ENCODE measurements at places on chromosomes 7 and 10. TPM values are rescaled to one million over a fixed set of nuclear protein-coding genes. Genes with fewer than 3 reads are reported as not detected.

DNA sequence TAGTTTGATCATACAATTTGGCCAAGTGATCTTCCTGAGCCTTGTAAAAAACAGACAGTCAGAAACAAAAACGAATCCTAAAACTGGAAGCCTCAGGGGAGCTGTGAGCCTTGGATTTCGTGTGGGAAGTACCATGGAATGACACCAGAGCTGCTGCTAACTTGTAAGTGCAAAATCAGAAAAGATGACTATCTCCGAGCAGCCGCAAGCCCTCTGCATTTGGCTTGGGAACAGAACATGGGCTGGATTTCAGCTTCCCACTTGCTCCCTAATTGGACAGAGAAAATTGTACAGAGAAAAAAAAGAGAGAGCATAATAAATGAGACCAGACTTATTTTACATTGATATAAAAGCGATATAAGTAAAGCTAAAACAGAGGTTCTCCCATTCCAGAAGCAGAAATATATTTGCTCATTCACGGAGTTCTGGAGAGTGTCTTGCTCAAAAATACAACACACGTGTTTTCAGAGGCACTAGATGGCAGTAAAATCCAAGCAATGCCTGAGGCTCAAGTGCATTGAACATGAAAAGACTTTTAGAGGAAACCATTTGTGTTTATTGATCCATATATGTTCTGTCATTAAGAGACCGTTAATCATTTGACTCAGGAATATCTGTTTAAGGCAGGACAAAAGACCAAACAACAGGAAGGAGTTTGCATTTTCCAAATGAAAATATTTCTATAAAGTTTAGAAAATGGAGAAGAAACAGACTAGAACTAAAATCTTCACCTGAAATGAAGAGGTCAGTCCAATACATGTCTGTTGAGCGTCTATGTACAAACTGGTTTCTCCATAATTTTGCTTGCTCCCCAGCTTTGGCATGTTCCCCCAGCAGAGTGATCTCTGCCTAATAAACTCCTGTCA, 78.3 kb upstream of the SLC26A5 start:
- DNase-seq = peak; percentile 49

DNA sequence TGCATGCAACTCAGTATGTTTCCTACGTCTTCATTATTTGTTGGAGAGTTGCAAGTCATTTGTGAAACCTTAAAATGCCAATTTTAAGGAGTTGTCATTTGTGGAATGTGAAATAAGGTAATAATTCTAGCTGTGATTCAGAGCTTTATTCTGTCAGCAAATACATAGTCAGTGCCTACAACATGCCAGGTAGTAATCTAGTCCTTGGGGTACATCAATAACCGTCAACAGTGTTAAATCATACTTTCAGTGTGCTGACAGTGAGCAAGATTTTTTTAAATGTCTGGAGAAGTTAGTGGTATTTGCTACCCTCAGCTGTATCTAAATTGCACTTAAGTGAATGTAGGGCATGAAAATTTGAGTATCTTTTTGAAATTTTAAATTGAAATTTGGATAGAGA, 36.7 kb downstream of the MPLKIP start:
- no peak for DNase-seq

DNA sequence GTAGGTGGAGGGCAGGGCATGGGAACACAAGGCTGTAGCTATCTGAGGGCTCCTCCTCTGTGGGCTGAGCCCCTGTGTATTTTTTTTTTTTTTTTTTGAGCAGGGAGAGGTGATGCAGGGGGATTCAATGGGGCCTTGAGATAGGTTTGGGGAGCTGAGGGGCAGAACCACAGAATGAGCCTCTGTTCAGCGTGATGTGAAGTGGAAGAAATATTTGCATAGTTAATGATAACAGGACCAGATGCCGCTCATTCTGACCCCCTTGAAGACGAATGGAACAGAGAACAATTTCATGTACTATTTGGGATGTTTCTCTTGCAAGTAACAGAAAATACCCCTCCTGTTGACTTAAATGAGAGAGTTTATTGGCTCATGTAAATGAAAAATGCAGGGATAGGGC, 69.7 kb upstream of the EMX2 start:
- no peak for DNase-seq

- no peak for DNase-seq
Observed at GRCh38 chr10:73876971-73877370, 2.6 kb upstream of the CAMK2G start.

DNA sequence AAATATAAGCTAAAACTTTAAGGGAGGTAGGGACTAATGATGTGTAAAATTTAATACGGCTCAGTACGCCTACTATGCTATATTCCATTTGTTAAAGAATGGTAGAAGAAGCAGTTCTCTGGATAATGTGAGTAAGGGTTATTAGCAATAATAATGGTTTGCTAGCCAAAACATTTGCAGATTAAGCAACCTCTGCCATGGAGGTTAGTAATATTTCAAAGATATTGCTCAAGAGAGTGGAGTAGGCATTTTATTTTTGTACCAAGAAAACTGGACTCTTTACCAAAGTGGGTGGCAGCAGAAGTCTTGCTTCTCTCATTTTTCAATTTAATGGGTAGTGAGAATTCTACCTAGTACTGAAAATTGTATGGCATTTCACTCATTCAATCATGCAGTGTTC, 158.9 kb upstream of the TMEM106B start:
- DNase-seq = no peak

DNA sequence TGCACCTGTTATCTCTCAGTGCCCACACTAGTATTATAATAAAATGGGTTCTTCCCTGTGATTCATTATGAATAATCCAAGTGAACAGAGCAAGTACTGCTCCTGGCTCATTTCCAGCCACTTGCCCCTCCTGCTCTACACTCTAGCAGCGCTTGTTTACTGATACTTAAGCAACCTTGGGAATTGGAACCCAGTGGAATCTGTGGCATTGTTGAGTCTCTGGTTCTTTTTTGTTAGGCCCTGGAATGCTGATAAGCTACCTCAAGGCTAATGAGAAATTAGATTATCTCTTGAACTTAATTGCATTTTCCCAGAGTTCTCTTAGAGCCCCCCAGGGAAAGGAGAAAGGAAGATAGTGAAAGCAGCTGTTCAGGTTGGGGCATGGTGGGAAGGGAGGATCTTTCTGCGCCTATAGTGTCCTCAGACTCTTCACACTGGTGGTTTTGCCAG, 34.0 kb downstream of the PRKAR2B start:
- no peak for DNase-seq

DNA sequence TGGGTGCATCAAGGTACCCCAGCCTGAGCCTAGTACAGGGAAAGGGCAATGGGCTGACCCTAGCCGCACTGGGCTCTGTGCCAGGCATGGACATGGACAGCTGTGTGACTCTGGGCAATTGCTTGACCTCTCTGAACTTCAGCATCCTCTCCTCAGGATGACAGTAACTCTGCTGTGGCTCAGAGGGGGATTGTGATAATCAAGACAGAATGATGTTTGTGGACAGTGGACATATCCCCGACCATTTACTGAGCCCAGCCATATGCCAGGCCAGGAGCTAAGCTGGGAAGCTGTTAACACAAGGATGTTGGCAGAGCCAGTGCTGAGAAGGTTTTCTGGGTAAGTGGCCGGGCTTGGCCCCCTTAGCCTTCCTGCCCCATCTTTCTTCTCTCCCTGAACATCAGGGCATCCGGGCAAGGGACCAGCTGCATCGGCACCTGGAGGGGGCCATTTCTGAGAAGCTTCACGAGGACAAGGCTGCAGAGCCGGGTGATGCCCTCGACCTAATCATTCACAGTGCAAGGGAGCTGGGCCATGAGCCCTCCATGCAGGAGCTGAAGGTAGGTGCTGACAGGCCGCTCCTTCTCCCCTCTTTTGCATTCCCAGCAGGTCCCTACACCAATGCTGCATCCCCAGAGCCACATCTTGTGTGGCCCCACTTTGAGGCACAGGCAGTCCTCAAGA, 3.5 kb downstream of the CYP26C1 start:
- DNase-seq = no peak

DNA sequence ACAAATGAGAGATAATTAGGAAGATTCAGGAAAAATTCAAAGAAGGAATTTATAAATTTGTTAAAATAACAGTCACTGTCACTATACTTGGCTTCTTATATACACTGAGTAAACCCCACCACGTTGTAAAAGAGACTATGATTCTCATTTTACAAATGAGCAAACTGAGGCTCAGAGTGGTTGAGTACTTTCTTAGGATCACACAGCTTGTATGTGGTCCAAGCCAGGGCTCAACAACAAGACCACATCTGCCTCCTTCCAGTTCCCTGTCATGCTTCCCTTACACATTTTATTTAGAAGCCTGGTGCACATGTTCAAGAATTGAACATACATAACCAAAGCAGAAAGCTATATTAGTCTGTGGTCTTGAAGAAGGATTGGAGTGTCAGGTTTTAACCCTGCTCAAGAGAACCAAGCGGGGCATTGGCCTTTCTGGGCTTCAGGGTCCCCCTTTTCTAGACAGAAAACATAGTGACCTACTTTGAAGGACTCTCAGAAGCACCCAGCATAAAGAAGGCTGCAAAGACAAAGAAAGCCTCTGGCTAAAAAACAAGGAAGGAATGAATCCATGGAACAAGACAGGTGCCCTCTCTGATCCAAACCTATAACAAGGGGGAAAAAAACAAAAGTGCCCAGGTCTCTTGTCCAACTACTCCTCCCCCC, 846 bp downstream of the MRLN start:
- DNase-seq = no peak

DNA sequence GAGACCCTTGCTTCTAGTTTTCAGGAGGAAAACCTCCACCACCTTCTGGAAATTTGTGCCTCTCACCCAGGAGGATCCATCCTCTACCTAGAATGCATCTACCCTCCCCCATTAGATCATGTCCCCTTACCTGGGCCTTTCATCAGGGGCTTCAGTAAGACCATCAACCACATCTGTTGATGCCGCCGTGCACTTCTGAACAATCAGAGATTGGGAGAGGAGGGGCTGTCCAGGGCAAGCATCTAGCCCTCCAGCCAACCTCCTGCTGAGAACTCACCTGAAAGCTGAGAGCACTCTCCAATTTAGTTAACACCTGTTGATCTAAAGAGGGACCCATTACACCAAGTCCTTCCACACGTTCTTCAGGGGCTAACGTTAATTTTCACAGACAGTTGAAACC, 57.6 kb upstream of the PIK3CG start:
- DNase-seq = no peak

GRCh38 chr10:121753726-121754476, 155.7 kb upstream of the FGFR2 start:
- DNase-seq = peak; percentile 43

- DNase-seq = peak; percentile 74
Observed at GRCh38 chr7:77537136-77537777, at the start of gene PTPN12. TSS of gene PTPN12 (plus strand) at chr7:77537295. CDS start at chr7:77537547, 252 bp downstream.

DNA sequence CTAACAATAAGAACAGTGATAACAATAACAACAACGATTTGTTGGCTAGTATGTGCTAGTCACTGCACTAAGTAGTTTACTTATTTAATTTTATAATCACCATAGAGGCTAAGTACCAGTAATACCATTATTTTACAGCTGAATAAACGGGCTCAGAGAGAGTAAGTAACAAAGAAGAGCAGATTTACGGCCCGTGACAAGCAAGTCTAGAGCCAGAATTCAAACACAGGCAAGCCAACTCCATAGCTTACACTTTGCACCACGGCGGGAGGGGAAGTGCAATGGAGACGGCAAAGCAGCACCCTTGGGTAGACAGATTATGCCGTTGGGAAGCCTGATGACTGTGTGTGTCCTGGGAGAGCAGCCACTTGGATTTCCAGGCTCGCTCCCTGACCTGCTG, 1.2 kb upstream of the OR6V1 start:
- DNase-seq = no peak

GRCh38 chr7:7352845-7353244, 170.5 kb downstream of the C1GALT1 start:
- DNase-seq = peak; percentile 84

DNA sequence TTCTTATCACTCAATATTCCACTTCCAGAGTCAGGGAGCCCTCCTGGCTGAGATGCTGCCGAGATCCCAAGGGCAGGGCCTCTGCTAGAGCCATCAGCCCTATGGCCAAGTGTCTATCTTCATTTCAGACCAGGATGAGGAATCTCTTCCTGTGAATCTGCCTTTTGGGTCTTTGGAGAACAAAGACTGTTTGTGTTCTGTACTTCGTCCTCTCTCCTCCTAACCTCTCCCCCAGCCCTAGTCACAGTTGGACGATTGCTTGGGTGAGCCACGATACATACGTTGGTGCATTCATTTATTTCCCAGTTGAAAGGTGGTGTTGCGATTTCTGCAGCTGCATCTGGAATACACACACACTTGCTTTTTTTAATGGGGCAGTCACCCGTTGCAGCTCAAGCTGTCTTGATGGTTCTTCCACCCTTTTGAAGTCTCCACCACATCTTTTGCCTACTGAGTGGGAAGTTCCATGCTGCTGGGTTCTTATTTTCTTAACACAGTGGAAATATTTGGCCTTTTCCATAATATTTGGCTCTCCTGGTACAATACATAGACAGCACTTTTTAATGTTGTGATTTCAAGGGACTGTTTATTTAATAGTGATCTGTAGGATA, 26.7 kb downstream of the SH3PXD2A start:
- no peak for DNase-seq

DNA sequence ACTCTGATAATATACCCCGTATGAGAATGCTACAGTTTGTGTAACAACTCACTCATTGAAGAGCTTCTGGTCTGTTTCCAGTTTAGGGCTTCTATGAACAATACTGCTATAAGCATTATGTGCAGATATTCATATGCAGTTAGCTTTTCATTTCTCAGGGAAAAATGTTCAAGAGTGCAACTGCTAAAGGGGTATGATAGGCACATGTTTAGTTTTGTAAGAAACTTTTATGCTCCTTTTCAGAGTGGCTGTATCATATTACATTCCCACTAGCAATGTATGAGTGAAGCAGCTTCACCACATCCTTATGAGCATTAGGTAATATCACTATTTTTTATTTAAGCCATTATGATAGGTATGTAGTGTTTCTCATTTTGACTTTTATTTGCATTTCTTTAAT, 182.6 kb upstream of the CXCL12 start:
- DNase-seq = no peak

DNA sequence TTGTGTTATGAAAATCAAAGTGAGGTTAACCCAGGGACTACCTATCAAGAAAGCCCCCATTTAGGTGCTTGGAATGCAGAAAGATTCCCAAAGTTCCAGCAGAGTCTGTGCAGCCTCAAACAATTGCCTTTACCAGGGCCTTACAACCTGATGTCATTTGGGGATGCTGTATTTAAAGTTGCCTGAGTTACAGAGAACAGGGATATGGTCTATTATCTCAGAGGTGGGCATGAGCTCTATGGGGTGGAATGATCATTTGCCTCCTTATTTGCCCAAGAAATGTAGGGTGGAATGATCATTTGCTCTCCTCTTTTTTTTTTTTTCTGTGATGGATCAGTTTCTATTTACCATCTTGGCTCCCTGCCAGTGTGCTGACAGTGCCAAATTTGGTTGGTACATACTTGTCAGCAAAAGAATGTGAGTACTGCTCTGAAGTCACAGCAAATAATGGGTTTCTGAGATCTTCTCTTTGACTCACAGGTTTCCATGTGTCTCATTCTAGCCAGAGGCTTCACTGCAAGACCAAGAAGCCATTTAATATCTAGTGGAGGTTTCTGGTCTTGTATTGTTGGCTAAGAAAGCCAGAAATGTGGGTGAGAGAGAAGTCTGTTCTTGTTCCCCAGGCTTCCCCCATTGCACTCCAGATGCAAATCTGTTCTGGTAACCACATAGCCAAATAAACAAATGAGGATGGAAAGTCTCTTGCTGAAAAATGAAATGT, 45.5 kb upstream of the ZNRF2 start:
- no peak for DNase-seq

The WEE2 gene
- 0.16 TPM for total RNA-seq

The SUV39H2 gene
- total RNA-seq = 59.1 TPM

The GIMAP2 gene
- total RNA-seq = not detected
